ENCODE measurements at places on chromosomes 7 and 10.

GRCh38 chr7:139548302-139549028 is 25.0 kb downstream of the CLEC2L start:
- DNase-seq, result no peak

GRCh38 chr7:155674556-155674955 is 30.1 kb downstream of the RBM33 start:
- no peak for DNase-seq

DNA sequence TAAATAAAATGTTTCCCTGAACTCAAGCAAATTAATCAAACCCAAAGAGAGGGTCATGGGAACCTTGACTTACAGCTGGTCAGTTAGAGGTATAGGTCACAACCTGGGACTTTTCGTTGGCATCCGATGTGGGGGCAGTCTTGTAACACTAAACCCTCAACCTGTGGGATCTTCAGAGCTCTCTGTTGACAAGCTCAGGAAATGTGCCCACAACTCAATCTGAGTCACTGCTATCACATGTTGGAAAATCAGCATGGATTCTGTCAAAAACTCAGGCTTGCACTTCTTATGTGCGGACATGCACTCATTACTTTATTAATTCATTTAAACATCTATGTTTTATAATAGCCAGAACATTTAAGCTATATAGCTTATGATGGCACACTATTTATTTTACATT is 424.6 kb upstream of the SORCS1 start:
- DNase-seq, result no peak

DNA sequence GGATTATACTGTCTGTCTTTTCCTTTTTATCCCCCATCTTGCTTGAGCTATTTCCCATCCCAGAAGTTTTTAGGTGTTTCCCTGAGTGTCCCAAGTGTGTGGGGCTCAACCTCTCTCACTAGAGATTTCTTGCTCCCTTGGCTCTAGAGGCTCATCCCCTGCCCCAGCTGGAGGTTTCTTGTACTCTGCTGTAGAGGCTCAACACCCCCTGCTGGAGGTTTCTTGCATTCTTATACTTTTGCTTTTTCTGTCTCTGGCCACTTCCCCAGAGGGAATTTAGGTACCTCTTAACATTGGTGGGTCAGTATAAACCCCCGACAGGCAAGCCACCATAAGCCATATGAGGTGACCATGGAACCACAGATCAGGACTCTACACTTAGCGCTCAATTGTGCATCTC is 114.2 kb upstream of the FAM3C start:
- DNase-seq, result no peak

GRCh38 chr10:86411281-86411841 is 44.8 kb upstream of the GRID1 start:
- DNase-seq, result no peak

GRCh38 chr7:1087465-1087814 is 473 bp upstream of the GPER1 start:
- DNase-seq, result no peak

DNA sequence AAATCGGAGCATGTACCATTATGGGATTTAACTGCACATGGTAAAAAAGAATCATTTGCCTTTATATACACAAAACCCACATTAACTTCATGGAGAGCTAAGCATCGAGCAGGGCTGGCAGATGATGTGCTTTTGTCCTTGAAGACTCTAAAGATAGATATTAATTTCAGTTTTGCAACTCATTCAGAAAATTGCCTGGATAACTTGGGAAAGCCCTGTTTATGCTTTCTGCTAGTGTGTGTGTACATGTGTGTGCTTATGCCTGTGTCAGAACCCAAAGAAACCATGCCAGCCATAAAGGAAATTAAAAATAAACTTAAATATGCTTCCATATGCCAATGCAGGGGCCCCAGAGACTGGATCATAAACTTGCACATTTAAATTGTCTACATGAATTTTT is 640.0 kb downstream of the PARD3 start:
- DNase-seq, result no peak

DNA sequence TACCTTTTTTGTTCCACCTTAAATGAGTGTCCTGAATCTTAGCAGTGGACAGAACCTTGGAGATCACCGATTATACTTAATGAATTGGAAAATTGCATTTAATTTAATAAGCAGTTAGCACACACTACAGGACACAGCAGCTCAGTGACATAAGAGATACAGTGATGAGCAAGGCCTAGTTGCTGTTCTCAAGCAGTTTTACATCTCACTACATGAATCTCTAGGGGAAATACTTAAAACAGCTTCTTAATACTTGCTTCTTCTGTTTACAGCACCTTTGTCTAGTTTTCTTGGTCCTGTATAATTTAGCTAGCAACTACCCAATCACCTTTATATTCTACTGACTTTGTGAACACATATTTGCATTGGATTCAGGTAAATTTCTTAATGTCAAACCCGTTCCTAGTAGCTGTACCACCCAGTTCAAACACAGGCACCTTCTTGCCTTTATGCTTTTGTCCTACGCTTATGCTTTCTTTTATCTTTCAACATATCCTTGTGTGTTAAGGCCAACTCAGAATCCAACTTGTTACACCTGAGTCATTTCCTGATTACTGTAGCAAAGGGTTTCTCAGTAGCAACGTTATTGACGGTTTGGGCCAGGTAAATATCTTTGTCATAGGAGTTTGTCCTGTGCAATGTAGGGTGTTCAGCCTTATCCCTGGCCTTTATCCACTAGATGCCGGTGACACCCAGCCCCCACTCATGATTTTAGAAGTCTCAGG is 1.8 kb downstream of the STAM start:
- DNase-seq, result no peak

- DNase-seq, result peak; percentile 39
These were observed 3.8 kb upstream of the DDX50 start for GRCh38 chr10:68897336-68897741.

DNA sequence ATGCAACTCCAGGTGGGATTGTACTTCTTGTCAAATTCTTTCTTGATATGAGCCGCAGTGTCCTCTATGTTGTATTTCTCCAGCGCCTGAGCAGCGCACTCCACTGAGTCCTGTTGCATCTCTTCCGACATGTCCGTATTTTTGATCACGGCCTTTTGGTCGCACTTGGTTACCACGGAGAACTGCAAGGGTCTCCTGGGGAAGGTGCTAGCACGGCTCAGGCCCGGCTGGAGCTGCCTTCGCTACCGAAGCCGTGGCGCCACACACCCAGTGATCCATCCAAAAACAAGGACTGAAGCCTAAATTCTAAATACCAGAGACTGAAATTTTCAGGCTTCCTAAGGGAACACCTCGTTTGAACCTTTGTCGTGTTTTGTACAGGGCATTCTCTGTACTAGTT is 194.4 kb upstream of the SEMA3D start:
- DNase-seq, result no peak

DNA sequence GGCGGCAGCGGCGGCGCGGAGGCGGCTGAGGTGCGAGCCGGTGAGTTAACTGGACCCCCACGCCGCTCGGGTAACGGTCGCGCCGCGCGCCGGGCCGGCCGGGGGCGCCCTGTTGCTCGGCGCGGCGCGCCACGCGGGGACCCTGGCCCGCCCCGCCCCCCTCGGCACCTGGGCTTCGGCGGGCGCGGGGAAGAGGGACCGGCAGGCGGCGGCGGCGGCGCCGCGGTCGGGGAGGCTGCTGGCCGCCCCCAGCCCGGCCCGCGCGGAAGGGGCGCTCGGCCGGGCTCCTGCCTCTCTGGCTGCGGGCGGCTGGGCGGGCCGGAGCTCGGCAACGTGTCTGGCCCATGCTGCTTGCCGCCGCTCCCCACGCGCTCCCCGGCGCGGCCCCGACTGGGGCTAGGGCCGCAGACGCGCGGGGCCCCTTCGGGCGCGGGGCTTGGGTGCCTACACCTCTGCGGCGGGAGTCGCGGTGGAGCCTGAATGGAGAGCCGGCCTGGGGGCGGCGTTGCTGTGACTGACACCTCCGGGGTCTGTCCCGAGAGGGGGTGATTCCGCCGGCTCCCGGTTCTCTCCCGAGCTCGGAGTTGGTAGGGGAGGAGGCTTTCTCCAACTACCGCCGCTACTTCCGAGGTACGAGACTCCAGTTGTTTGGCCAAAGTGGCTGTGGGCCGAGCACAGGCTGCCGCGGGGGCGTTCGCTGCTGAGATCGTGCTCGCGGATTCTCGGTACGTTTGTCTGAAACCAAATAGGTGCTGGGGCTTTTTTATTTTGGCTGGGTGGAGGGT is 494 bp downstream of the PALS2 start:
- DNase-seq, result peak; percentile 64

DNA sequence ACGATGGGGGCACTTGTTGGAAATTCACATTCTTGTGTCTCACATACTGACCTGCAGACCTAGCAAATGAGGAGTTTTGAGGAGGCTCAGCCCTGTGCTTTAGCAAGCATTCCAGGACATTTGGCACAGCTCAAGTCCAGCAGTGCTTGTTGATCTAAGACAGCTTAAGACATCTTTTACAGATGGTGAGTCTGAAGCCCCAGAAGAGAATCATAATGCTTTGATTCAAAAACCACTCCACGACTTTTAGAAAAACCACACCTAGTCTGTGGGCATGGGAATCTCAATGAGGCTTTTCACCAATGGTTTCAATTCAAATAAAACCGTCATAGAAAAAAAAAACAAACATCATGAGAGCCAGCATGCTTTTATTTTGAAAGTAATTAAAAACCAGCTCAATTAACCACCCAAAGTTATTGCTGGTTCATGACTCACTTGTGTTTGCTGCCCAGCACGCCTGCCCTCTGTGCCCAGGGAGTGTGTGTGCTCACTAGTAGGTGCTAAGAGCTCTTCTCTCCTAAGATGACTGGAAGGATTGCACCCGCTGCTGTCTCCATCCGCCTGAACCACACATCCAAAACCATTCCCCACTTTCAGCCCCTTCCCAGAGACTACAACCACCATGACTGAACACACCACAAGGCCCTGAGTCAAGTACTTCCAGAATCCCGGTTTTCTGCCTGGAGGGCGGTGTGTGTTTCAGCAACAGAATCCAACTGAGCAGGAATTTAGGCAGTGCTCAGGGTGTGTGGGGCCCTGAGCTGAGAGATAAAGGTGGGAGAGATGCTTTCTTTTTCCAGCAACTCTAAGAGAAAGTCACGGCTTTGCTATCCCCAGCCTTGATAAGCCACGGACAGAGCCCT is 130.2 kb upstream of the ADAM12 start:
- no peak for DNase-seq

- DNase-seq, result no peak
These were observed 29.8 kb downstream of the JAKMIP3 start for GRCh38 chr10:132095403-132096113.

DNA sequence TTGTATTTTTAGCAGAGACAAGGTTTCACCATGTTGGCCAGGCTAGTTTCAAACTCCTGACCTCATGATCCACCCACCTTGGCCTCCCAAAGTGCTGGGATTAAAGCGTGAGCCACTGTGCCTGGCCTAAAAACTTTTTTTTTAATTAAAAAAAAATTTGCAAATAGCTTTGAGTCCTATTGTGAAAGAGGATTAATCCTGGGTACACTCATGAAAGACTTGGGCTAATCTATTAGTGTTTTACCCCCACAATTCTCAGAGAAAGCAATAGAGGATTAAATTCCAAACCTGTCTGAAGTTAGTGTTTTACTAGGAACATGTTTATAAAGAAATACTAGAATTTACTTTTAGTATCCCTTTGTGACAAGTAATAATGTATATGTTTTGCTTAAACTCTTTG is 76.9 kb upstream of the ITGB1 start:
- no peak for DNase-seq

DNA sequence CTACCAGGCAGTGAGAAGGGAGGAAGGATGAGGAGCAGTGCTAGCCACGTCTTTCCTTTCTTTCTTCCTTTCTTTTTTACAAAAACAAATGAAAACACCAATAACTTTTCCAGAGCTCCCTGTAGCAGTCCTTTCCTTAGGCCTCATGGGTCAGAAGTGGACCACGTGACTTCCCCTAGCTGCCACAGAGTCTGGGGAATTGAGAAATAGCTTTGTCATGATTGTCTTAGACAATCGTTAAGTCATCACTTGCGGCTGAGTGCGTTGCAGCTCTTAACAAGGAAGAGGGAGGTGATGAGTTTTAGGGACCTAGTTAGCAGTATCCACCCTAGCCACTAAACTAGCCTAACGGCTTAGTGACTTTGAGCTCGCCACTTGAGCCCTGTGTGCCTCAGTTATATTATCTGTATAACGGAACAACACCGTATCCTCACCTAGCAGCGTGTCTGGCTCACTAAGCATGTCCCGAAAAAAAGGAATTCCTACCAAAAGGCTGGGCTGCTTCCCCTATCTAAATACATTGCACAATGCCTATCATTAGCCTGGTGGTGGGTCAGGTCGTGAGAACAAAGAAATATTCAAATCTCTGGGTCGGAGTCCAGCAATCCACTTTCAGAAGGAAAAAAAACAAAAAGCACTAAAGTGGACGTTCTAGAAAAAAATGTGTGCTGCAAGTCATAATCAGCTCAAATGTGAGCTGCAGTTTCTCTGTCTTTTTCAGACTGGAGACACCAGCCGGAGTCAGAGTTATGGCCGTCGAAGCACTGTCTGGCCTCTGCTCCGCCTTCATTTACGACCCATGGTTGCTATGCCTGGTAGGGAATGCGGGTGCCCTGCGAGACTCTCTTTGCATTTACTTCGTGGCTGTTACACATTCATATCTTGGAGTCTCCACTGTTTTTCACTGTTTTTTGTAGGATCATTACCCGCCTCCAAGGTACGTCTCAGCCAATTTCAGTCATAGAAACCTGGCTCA is 338.5 kb upstream of the FOXK1 start:
- DNase-seq, result no peak
